Stimulated activated naive B cell treated with anti-CD40 and anti-IgM and Interleukin-4, amounts not matched to agents 10 μg/mL and 1 μg/mL and 100 μg/mL, for 72 hours (primary cell): ENCODE measurements at places on chromosomes 6 and 20.
A peak's percentile ranks its signal among the peaks of the same experiment; 100 is the strongest.

DNA sequence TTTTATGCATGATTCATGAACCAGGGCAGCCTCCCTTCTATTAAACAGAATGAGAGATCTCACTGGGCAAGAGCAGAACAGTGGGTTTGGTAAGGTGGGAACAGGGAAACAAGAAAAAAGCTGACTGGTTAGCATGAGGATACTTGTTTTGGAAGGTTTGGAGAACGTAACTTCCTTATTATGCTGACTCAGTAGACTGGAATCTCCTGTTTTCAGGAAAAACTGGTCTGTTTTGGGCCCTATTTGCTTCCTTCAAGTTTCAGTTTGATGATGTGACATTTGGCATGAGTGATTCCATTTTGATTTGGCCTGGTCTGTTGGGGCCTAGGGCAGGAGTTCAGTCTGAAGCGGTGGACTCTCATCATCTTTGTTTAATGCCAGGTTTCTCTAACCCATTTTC lies 172.0 kb downstream of the MYLK4 start:
- no peak for DNase-seq

- no peak for DNase-seq
Observed at GRCh38 chr20:25856256-25856884, 159.7 kb upstream of the ZNF337 start.

DNA sequence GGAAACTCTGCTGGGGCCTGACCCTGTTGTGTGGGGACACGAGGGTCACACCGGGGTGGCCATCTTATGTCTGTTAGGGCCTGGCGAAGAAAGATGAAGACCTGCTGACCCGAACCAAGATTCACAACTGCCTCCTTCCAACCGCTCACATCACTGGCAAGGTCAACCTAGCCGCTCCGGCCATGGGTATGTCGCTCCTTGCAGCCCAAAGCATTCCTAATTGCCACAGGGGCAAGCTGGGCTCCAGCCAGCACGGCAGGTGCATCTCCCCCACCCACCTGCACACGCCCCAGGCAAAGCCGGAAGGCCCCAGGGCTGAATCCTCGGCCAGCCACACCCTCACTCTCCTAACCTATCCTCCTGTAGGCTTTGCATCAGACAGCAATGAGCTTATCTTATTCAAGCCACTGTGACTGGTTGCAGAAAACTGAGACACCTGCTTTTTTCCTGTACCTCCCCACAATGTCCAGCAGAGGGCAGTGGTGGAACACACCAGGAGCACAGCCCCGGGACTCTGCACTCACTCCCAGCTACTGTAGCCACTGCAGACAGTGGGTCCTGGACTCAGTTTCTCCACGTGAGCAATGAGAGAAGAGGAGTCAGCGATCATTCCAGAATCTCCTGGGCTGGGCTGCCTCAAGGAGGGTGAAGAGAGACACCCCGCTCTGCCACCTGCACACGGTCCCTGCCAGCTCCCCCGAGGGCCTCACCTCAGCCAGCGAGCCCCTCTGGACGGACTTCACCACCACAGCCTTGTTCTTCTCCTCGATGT lies 170.2 kb downstream of the PREX1 start:
- peak; percentile 56 for DNase-seq

- DNase-seq: no peak
Observed at GRCh38 chr20:11499101-11499634, 418.5 kb upstream of the BTBD3 start.

- no peak for DNase-seq
Observed at GRCh38 chr20:17172836-17173516, 53.9 kb upstream of the PCSK2 start.

- DNase-seq: no peak
Observed at GRCh38 chr6:53391170-53391569, 42.4 kb upstream of the ELOVL5 start.

GRCh38 chr20:47508278-47508677 lies 6.6 kb downstream of the NCOA3 start:
- DNase-seq: no peak

- DNase-seq: no peak
Observed at GRCh38 chr6:66328200-66328599, 621.2 kb upstream of the EYS start.

GRCh38 chr6:155708100-155708499 lies 252.5 kb upstream of the NOX3 start:
- DNase-seq: no peak

- no peak for DNase-seq
Observed at GRCh38 chr6:34523441-34524206, 32.5 kb downstream of the SPDEF start.
